NCI-H446 (cell line): ENCODE measurements at places on chromosomes 12 and 14.

DNA sequence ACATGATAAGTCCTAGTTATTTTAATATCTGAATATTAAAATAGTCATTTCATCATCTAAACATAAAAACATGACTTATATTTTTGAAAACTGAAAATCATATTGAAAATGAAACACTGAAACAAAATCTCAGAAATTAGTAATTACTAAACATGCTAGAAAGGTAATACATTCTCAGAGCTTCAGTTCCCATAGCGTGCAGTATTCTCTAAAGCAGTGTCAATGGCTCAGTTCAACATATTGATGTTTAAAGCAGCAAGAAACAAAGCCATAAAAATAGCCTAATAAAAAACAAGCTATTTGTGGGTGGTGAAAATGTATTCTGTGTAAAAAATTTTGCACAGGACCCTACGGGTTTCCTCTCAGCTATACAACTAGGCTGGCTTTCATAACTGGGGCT lies 1337.4 kb downstream of the FSCB start:
- DNase-seq = no peak

DNA sequence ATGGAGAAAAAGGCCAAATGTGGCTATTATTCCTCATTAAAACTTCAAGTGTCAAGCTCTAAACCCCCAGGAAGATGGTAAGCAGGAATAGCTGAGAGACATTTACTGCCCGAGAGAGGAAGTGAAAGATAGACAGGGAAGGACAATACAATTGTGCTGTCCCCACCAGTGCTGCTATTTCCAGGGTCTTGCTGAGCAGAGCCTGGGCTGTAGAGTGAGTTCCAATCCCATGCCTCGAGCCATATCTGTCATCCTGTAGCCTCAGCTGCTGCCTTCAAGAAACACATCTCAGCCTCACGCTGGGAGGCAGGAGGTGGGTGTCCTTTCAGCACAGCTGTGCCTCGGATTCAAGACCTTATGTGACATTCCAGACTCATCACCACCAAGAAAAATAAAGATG lies 114.0 kb downstream of the RPAP3 start:
- DNase-seq = no peak

- no peak for DNase-seq
Measured at GRCh38 chr12:50157259-50157658, 9.9 kb downstream of the CERS5 start.

- peak; percentile 16 for DNase-seq
Measured at GRCh38 chr14:24297190-24297964, 2.2 kb downstream of the DHRS1 start.

- no peak for DNase-seq
Measured at GRCh38 chr12:18747895-18748294, 10.0 kb downstream of the CAPZA3 start.

DNA sequence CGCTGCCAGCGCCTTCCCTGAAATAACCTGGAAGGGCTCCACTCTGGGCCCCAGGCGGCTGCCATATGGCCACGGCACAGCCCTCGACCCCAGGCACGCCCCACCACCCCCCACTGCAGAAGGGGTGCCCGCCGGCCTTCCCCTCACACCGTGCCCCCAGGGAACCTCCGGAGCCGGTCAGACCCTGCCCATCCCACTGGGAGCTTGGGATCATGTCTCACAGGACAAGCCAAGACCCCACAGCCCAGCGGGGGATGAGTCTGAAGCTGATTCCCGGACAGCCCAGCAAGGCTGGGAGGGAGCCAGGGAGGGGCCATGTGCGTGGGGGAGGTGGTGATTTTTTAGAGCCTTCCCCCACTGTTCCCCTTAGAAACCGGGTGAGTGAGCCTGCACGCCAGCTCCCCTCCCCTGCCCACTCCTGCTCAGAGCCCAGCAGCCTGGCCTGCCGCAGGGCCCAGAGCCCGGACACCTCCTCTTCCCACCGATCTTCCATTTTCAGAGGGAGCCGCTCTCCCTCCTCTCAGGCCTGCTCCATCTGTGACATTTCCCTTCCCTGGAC lies 1.4 kb downstream of the RIMBP2 start:
- DNase-seq = no peak

DNA sequence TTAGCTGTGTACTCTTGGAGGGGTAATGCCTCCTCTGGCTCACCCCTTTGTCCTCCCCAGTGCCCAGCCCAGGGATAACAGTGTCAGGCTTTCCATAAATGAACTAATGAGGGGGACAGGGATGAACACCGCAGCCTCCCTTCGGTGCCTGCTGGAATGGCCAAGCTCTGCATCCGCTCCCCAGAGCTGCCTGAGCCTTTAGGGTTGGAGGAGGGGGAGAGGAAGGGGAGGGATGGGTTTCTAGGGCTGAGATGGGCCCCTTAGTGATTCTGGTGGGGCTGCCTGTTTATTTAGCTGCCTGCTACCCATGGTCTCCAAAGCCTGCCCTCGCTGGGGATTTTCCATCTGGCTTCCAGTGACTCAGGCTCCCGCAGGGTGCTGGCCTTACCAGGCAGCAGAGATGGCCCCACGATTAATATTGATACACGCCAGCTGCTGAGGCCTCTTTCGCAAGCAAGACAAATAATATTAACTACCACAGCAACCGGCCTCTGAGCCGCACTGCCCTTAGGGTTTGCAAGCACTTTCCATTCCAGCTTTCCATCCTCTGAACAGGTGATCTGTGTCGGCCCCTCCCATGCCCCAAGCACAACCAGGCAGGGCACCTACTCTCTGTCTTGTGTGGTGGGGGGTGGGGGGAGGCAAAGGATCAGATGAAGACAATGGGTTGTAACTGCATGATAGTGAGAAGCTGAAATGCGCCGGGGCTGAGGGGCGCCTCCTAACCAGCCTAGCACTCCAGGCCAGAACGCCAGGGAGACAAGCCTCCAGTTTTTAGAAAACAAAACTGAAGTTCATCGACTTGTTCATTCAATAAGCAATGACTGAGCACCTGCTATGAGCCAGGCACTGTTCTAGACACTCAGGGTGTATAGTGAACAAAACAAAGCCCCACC lies 56.7 kb downstream of the C14orf132 start:
- peak; percentile 65 for DNase-seq

GRCh38 chr12:13311551-13311950 lies 115.0 kb downstream of the EMP1 start:
- no peak for DNase-seq

DNA sequence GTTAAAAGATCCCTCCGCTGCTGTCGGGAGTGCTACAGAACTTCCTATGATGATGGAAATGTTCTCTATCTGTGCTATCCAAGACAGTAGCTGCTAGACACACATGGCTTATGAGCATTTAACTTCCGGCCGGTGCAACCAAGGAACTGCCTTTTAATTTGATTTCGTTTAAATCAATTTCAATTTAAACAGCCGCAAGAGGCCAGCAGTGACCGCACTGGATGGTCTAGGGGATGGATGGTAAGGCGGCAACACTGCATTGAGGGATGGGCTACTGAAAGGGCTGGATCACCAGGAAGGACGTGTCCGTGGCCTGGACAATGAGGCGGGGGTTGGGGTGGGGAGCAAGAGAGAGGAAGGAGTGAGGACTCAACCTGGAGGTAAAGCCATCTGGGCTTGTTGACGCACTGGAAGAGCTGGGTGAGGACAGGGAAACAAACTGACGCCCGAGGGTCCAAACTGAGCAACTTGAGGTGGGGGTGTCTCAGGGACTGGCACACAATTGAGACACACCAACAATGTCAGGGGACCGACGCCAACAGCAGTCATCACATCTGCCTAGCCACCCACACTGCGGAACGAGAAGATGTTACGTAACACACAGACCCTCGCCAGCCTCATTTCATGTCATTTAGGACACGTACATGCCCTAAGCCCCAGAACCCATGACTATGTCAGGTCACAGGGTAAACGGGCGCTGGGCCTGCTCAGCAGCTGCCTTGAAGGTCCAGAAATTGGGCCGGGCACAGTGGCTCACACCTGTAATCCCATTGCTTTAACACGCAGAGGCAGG lies 57.6 kb downstream of the SCARB1 start:
- no peak for DNase-seq

DNA sequence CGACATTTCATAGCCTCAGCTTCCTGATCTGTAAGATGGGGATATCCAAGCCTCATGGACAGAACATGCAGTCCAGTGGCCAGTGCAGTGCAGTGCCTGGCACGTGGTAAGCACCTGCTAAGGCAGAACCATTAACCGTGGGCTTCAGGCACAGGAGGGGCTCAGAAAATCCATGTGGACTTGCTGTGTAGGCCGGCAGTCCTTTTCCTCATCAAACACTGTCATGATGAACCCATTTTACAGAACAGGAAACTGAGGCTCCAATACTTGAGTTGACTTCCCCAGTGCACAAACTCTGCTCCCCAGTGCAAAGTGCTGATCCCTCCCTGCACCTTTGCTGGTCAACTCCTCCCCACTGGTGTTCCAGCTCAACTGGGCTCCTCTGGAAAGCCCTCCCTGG lies 18.0 kb downstream of the TRPV4 start:
- no peak for DNase-seq

GRCh38 chr12:126481688-126482087 lies 1416.5 kb downstream of the AACS start:
- no peak for DNase-seq

- no peak for DNase-seq
Measured at GRCh38 chr12:102023343-102023930, 38.4 kb downstream of the WASHC3 start.

- no peak for DNase-seq
Measured at GRCh38 chr14:49733836-49734235, 34.1 kb upstream of the KLHDC2 start.

DNA sequence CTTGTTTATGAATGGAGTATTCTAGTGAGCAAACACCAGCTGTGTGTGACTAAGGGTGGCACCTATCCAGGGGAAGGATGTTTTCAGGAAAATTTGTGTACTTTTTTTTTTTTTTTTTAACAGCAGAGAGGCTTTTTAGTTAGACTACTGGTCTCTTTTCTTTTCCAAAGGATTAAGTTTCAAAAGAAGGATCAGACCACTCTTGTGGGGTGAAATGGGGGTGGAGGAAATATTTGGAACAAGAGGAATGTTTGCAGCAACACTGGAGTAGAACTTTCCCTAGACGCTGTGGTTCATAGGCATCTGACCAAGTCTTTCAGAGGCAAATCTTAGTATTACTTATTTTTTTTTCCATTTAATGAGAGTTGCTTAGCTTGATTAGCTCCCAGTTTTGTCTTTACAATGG lies 21.1 kb downstream of the NUBPL start:
- DNase-seq = no peak

- no peak for DNase-seq
Measured at GRCh38 chr14:85466678-85467077, 63.3 kb upstream of the FLRT2 start.

DNA sequence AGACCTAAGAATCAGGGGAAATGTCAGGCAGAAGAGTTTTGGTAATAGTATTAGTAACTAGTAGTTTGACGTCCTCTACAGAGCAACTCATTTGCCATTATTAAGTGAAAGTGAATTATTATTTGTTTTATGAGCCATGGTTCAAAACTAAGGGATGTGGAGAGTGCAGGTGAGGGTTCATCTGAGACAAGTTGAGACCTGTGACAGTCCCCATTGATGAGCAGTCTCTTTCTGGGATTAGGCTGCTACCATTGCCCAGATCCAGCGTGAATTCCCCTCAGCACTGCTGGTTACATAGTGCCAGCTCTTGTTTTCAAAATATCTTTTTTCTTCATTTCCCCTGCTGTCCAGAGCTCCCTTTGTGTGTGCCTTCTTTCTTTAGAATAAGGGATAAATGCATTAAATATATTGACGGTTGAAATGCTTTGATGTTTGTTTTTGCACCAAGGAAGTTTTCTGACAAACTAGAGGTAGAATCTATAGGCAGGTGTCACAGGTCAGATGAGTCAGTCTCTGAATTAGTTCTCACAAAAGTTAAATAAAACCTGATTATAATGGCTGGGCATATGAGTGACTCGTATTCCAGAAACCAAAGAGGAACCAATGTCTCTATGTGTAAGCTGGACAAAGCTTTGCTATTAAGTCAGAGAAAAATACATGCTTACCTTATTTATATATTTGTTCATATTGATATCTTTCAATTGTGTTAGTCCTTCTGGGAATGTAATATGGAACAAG lies 381.4 kb downstream of the TMEM117 start:
- DNase-seq = no peak

- no peak for DNase-seq
Measured at GRCh38 chr14:93993382-93993781, 3.7 kb upstream of the CCDC197 start.

GRCh38 chr12:89992668-89993451 lies 284.2 kb upstream of the ATP2B1 start:
- DNase-seq = peak; percentile 17

GRCh38 chr14:63564318-63564717 lies 21.1 kb upstream of the PPP2R5E start:
- DNase-seq = no peak

GRCh38 chr12:29737644-29738043 lies 46.1 kb downstream of the TMTC1 start:
- DNase-seq = no peak

DNA sequence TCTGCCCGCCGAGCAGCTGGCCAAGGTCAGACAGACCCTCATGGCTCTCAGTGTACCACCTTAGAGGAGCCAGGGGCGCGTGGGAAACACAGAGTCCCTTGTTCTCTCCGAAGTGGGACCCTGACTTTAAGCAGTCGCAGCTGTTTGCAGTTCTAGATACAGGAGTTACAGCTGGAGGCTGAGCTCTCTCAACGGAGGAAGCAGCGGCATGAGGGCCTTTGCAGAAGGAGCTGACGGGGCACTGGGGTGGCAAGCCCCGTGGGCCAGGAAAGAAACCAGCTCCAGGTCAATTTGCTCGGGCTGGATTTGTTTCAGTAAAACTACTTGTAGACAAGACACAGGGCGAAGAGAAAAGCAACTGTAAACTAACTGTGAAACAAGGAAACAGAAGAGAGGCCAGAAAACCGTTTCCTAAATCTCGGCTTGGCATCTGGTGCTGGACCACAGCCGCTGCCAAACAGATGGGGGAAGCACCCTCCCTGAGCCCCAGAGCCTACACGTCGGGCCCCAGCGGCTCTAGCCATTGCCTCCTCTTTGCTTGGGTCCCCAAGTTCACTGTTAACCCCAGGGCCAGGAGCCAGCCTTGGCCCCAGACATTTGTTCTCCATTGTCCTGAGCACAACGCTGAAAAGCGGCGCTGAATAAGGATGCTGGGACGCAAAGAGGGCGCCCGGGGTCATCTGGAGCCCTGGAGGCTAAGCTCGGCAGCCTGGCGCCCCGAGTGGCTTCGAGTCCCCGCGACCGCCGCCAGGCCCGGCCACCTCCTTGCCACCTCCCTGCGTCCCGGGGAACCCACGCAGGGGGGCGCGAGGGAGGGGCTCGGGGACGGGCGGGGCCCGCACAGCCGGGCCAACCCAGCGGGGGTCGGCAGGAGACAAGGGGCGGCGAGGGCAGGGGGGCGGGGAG lies 914 bp upstream of the PACS2 start:
- peak; percentile 59 for DNase-seq

DNA sequence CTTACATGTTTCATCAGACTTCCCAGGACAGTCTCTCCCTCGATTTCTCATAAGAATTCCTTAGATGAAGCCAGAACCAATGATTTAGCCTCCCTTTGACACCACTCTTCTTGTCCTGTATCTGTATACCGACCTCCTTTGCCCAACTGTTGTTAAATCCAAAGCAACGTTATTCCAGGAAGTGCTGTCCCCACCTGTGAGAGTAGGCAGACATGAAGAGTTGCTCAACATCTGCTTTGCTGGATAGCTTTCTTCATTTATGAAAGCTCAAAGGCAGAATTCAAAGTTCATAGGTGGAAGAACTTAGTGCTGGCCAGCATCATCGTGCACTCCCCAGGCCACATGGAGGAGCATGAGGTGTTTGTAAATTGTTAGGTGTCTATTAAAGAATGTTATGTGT lies 55.6 kb downstream of the GTF2A1 start:
- no peak for DNase-seq
